NCI-H146 (cell line): ENCODE measurements at places on chromosomes 11 and 22.

DNA sequence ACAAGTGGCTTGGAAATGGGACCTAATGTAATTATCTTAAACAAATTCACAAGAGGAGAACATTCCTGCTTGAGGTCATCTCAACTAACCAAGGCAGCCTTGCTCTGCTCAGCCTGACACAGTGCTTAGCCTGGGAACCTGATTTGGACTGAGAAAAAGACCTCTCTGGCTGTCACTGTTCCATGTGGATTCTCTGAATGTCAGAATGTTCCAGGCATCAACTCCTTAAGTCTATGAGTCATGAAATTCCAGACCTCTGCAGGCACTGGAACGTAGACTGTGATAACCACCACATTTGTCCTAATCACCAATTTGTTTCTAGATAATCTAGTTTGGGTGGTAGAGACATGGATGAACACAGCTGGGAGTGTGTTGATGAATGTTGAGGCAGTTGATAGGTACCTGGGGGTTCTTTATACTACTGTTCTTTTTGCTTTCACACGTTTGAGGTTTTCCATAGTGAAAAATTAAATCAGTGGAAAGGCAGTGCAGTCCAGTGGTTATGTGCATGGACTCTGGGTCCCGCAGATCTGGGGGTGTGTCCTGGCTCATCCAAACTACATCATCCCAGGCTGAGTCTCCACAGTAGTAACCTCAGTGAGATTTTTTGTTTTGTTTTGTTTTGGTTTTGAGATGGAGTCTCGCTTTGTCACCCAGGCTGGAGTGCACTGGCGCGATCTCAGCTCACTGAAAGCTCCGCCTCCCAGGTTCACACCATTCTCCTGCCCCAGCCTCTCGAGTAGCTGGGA lies 269.6 kb downstream of the MN1 start:
- DNase-seq = no peak

- peak; percentile 93 for DNase-seq
These were observed 13.2 kb upstream of the ADA2 start for GRCh38 chr22:17232406-17232805.

DNA sequence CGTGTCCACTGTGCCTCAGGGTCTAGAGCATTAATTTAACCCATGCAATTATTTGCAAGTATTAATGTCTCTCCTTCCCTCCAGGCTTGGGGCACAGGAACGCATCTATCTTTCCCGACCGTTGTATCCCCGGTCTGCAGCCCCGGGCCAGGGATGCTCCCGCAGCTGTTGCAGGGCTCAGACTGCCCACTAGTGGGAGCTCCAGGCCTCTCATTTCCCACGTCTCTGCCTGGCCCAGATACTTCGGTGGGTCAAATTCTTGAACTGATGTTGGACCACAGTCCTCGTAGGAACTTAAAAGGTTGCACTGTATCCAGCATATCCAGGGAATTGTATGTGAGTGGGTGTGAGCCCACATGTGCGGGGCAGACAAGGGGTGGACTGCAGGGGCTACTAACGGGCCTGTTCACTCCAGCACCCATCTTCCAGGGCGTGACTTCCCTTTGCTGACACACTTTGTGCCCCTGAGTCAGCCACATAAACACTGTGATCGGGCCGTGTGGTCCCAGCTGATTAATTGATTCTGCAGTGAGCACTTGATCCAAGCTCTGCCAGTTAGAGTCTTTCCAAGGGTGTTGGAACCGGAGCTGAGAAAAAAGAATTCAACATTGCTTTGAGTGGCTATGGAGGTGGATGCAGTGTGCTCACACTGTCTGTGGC lies 451.3 kb downstream of the TBC1D22A start:
- peak; percentile 19 for DNase-seq

DNA sequence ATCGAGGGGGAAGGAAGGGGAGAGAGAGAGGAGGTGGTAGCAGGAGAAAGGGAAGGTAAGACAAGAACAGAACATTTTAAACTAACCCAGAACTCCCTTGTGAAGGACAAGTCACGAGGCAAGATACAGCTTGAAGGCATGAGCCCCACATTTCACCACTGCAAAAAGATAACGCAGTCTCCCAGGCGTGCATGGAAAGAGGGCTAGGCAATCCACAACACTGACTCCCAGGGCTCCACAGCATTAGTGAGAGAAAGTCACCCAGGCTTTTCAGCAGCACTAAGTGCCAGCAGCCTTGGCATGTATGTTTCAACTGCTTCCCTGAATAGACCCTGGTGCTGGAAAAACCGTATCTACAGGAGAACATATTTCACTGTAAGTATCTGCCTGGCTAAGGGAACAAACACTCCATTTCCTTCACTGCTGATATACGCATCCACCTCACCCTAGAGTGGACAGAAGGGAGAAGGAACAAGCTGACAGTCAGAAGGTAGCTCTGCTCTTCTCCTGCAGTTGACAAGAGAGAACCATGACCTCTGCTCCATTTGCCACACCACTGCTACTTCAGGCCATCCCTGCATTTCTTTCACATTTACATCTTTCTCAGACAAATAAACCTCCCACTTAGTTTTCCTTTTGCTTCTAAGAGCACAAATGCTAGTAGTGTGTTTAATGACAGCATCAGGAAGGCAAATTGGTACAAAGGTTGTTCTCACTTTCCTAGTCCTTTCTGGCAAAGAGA lies 87.9 kb downstream of the AMBRA1 start:
- DNase-seq = no peak

DNA sequence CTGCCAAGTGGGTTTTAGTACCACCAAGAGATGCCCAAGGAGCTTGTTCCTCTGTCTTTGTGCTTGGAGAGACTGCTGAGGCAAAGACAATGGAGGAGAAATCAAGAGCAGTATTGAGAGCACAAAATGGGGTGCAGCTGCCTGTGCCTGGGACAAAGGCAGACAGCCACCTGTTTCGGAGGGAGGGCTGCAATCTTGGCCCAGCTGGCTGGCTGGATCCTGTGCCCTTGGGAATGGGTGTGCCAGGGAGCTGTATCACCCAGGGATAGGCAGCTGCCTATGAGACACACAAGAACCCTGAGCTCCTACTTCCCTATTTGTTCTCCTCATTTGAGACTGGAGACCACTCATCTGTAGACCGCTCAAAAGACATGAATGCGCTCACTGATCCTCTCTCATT lies 23.3 kb upstream of the CHRM4 start:
- peak; percentile 54 for DNase-seq

DNA sequence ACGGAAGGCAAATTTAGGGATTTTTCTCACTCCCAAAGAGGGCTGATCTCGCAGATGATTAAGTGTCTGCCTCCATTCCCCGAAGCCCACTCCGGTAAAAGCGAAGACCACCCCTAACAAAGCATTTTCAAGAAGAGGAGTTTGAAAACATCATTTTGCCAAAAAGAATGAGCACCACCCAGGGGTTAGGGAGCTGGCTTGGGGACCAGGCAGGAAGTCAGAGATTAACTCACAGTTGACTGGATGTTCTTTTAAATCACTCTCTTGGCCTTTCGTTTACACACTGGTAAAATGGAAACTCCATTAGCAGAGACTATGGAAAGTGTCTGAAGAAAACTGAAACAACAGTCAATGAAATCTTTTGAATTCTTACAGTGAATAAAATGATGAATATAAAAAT lies 7.9 kb upstream of the TRIM44 start:
- no peak for DNase-seq

GRCh38 chr11:129929721-129930120 lies 34.3 kb upstream of the NFRKB start:
- no peak for DNase-seq

- no peak for DNase-seq
These were observed 385.6 kb upstream of the LRRC4C start for GRCh38 chr11:41845066-41845465.

- DNase-seq = no peak
These were observed 31.0 kb upstream of the PICALM start for GRCh38 chr11:86099874-86100273.

DNA sequence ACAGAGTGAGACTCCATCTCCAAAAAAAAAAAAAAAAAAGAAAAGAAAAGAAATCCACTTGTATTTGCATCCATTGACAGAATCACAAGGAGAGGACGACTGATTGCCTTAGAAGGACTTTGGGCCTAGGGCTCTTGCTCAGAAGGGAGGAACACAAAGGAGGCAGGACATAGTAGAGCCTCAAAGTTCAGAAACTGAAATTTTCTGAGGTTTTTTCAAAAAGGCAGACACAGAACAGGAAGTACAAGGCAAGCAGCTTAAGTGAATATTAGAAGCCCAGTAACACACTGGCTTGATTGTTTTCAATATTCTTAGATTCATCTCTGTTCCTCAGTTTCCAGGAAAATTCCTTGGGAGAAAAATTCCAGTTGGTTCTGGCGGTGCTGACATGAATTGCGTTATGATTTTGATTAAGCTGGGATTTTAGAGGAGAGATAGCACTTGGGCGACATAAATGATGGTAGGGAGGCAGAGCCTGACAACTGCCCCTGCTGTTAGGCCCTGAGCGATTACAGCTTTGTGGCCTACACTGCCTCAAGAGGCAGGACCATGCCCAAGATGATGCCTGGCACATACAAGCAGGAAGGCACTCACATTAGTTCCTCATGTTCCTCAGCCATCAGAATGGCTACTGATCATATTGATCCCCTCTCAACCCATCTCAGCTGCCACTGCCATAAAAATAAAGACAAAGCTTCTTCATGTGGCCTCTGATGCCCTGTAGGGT lies 15.3 kb downstream of the CLPB start:
- DNase-seq = no peak

DNA sequence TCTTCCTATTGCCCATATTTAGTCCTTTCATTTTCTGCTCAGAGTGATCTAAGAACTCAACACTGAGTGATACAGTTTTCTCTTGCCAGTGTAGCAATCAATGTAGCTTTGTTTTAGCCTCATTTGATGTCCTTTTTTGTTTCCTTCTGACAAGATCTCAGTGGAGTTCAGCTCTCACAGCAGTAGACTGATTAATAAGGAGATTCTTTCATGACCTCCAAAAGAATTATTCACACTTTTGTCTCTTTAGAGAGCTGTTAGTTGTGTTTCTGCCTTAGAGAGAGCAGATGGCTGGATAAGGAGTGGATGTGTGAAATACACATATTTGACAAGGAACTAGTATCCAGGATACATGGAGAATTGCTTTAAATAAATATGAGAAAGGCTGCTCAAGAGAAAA lies 6.6 kb upstream of the TMEM225 start:
- no peak for DNase-seq

- no peak for DNase-seq
These were observed 25.9 kb downstream of the TUG1 start for GRCh38 chr22:30994960-30995359.

DNA sequence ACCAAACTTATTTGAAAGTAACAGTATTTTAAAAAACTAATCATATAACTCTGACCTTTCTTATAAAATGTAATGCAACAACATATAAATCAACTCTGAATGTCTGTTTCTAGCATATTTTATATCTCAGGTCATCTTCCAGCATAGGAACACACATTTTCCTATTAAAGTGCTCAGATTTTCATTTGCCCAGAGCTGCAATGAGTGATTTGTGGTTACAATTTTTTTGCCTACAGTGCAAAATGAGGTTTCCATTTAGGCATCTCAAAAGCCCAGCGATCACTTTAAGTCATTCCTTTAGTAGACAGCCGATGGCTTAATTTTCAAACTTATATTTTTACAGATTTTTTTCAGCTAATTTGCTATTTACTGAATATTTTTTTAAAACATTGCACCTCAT lies 1.0 kb downstream of the LYVE1 start:
- DNase-seq = no peak

DNA sequence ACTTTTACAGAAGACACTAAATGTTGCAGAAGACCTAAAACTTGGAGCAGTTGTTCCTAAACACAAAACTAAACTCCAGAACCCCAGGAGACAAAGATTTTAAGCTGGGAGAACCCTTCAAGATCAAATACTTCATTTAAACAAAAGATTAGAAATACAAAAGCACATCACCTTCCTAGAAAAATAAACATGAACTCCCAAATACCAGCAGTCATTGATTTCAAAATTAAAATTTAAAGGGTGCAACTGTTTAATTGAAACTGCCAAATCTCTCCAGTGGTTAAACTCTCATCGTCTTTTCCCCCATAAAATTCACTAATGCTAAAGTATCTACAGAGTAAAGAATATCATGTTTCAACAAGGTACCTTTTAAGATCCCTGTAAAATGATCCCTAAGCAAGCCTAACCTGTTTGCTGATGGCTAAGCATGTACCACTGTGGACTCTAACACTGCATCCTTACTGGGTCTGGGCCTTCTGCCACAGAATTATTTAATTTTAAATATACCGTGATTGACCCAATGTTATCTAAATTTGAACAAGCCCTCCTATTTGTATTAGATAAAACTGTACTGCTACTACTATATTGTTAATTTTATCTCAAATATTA lies 53.7 kb upstream of the CCDC34 start:
- DNase-seq = peak; percentile 45

DNA sequence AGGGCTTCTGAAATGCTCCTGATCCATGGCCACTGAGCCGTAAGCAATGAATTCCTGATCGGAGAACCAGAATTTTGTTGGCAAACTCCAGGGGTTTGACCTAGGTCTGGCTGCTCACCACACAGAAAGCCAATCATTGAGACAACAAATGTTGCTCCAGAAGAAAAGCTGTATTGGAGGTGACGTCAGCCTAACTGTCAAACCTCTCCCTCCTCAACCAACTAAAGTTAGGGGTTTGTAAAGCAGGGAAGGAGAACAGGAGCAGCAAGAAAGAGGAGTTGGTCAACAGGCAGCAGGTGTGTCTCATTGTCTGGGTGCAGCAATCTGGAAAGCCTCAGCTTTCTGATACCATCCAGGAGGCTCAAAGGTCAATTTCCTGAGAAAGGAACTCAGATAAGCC lies 133.7 kb upstream of the SEZ6L start:
- DNase-seq = no peak

DNA sequence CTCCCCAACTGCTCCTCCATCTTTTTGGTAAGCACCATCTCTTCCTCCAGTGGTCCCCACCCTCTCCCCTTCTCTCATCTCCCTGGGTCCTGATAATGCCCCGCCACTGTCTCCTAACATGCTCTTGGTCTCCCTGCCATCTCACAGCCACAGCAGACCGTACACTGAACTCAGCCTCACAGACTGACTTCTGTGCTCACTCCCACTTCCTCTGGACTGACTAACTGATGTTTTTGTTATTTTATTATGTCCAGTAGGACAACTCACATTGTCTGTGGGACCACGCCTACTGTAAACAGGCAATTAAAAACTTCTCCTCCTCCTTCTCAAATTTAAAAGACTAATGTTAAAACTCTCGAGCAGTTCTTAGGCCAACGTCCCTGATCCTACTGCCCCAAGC lies 2.6 kb upstream of the GNAZ start:
- DNase-seq = no peak
